ENCODE measurements at places on chromosomes 1 and 21.
A peak's percentile ranks its signal among the peaks of the same experiment; 100 is the strongest.

- DNase-seq = no peak
Measured at GRCh38 chr1:46549697-46550681, 1.5 kb downstream of the KNCN start.

GRCh38 chr1:59434336-59434735 lies 137.4 kb downstream of the FGGY start:
- DNase-seq = no peak

GRCh38 chr1:3292868-3293562 lies 161.4 kb upstream of the ARHGEF16 start:
- no peak for DNase-seq

DNA sequence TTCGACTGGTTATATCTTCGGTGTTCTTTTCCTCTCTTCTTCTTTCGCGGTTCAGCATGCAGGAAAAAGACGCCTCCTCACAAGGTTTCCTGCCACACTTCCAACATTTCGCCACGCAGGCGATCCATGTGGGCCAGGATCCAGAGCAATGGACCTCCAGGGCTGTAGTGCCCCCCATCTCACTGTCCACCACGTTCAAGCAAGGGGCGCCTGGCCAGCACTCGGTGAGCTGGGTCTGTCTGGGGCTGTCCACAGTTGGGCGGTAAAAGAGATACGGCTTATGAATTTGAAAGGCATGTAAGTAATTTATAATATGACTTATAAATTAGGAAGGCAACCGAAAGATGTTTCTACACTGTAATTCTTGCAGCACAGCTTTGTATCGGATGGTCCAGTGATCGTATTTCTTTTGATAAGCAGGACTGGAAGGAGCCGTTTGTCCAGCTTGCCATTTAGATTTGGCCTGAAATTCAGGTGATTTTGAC lies 334 bp downstream of the CTH start:
- DNase-seq = no peak

GRCh38 chr1:181482521-181483284 lies 614 bp upstream of the CACNA1E start:
- DNase-seq = peak; percentile 51

- no peak for DNase-seq
Measured at GRCh38 chr1:154306151-154306550, 14.7 kb upstream of the AQP10 start.

DNA sequence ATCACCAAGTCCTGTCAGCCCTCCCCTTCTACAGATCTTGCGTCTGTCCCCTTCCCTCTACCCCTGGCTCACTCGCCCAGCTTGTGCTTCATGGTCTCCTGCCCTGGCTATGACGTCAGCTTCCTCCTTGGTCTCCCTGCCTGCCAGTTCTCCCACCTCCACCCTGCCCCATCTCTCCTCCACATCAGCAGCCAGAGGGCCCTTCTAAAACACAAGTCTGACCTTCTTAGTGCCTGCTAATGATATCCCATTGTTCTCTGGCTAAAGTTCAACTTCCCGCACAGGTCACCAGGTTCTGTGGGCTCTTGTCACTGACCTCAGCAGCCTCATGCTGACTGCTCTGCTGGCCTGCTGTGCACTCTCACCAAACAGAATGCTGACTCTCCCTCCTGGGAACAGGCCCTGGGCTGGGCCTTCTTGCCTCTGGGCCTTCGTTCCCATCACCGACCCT lies 24.7 kb upstream of the MYCL start:
- DNase-seq = no peak

DNA sequence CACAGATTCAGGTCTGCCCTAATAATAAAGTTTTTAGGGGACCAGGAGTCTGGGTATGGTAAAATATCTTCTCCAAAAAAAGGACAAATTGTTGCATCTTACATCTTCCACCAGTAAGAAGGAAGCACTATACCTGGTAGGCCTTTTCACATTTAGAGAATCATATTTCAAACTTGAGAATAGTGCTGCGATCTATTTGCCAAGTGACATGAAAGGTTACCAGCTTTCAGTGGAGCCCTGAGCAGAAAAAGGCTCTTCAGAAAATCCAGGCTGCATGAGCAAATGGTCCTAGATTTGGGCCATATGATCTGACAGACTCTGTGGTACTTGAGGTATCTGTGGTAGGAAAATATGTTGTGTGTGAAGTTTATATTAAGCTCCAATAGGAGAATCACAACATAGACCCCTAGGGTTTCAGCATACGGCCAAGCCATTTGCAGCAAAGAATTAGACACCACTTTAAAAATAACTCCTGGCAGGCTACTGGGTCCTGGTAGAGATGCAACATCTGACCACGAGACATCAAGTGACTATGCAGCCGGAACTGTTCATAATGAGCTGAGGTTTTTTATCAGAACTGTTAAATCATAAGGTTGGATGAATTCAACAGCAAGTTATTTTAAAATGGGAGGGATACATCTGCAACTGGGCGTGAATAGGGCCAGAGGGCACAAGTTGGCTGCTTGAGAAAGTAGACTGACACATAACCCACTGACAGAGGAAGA lies 38.6 kb upstream of the CCDC190 start:
- DNase-seq = no peak

- DNase-seq = no peak
Measured at GRCh38 chr1:42348498-42348897, 13.5 kb upstream of the FOXJ3 start.

- no peak for DNase-seq
Measured at GRCh38 chr1:150820730-150821512, 12.9 kb upstream of the CTSK start.

DNA sequence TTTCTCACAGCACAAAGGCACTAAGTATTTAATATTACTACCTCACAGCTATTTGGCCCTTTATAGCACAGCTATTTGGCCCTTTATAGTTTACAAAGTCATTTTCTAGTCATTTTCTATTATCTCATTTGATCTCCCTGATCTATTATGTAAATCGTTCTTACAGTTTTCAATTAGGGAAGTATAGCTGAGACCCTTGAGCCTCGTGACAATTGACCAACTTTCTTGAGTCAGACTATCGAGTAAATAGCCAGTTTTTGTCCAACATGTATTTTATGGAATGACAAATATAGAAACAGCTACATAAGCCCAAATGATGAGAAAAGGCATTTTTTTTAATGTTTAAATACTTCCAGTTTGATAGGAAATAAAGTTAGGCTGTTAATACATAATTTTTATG lies 7.0 kb upstream of the ANGPTL1 start:
- DNase-seq = no peak

DNA sequence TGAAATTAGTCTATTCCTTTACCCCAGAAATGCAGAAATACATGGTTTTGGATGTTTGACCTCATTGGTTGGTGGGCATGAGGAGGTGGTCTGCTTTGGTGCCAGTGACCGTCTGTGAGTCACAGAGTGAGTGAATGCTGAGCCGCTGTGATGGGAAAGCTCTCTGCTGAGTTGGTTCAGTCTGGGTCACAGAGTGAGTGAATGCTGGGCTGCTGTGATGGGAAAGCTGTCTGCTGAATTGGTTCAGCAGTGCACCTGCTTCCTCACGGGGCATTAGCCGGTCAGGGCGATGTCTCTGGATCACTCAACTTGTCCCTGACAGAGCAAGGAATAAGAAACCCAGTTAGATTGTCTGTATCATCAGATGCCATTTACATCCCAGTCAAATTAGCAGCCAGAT lies 40.8 kb downstream of the ADARB1 start:
- DNase-seq = no peak

DNA sequence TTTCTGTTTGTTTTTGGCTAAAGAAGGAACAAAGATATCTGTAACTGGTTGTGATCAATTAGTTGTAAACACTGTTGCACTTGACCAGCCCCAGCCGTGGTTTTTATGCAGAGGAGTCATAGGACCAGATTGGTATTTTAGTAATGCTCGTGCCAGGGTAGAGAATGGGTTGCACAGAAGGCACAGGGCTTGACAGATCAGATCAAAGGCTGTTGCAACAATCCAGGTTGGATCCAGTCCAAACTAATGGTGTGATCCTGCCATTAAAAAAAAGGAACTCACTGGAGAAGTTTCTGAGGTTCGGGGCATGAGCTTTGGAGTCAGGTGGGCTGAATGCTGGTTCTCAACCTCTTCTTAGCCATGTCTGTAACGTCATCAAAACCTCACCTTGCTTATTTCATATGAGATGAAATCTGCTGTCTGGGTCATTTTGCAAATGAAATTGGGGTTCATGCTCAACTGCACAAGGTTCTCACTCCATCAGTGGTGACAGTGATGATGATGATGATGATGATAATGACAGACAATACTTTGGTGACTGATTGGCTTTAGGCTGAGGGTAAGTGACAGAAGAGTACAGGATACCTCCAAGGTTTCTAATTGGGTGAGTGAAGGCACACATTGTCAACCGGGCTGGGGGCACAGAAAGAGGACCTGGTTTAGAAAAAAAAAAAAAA lies 43.1 kb downstream of the ZNF281 start:
- DNase-seq = no peak

GRCh38 chr1:215833941-215834729 lies 267.0 kb downstream of the KCTD3 start:
- no peak for DNase-seq

- no peak for DNase-seq
Measured at GRCh38 chr1:151612501-151613281, 841 bp downstream of the SNX27 start.

- DNase-seq = no peak
Measured at GRCh38 chr1:38932571-38932970, 9.1 kb downstream of the RHBDL2 start.

Measured in GM19239 (cell line).